ENCODE measurements at places on chromosomes 1 and 21.

GRCh38 chr1:924656-925560 is 1.2 kb downstream of the SAMD11 start:
- no peak for DNase-seq

- DNase-seq, result no peak
Observed at GRCh38 chr1:77415579-77415978, 133.8 kb downstream of the AK5 start.

DNA sequence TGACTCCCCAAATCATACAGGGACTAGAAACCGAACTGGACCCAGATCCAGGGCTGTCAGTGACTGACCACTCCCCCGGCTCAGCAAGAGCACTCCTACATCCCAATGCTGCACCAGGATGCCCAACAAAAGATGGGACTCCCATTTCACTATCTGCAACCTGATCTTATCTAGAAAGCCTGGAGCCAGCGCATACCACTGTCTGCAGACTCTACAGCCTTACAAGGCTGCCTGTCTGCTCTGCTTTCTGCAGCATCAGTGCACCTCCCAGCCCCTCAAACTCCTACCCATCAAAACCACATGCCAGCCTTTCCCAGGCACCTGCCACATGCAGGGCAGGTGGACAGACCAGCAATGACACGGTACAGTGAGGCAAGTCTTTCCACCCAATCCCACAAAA is 52.2 kb downstream of the SSBP3 start:
- no peak for DNase-seq

DNA sequence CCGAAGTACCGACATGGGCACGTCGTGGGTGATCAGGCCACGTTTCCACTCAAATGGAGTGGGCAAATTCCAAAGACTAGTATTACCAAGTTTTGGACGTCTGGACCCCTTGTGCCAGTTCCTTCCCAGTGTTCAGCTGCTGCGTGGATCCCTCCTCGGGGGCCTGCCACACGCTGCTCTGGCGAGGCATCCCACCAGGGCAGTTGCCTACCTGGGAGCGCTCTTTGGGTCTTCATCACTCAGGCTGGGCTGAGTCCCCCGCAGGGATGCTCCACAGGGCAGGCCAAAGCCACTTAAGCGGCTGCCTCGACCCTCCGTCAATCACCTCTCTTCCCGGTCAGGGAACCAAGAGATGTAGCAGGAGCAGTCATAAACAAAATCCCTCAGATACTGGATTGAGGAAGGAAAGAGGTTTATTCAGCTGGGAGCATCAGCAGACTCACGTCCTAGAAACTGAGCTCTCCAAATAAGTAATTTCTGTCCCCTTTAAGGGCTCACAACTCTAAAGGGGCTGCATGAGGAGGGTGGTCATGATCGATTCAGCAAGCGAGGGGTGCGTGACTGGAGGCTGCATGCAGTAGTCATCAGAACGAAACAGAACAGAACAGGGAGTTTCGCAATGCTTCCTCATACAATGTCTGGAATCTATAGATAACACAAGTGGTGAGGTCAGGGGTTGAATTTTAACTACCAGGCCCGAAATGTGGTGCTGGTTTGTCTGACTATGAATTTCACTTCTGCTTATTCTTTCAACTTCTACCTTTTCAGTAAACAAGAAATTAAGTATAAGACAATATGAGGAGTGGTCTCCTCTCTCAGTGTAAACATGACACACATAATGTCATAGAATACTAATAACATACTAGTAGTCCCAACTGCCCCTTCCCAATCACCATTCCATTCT is 998.6 kb upstream of the NCAM2 start:
- no peak for DNase-seq

- no peak for DNase-seq
Observed at GRCh38 chr1:115669002-115669673, 27.4 kb downstream of the VANGL1 start.

DNA sequence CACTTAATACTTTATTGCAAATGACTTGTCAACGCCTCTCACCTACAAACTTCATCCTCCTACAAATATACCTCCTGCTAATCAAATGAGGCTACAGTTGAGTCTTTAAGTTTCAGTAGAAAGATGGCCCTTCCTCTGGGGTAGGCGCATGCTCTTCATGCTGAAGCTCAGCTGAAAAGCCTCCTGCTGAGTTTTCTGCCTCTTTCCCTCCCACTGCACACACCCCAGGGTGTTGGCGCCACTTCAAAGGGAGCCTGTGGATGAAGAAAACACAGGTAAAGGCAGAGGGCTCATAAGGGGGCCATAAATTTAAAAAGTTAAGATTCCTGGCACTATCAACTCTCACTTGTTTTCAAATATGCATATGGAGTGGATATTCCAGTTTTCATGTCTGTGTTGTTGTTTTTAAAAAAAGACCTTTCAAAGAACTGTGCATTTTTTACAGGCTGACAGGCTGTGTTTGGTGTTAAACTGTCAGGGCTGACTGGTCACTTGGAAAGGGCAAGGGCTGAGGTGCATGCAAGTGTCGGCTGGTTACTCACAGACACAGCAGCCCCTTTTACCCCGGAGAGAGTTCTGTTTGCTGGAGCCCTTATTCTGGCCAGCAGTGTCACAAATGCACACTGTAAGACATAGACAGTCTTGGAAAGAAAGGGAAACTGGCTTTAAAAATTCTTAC is 42.9 kb upstream of the LGALS8 start:
- no peak for DNase-seq

DNA sequence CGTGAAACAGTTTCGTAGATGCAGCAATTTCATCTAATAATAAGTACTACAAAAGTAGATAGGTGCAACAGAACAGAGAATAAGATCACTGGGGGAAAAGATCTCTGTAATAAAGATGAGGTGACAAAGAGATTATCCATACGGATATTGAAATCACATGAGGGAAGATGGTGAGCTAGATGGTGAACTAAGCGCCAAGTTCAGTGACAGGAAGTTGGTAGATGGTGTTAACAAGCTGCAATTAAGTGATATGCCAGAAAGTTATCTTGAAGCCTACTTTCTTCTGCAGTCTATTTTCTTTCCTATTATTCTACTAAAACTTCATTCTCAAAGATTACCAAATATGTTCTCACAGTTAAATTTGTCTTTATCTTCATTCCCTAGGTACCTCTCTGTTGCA is 7.1 kb downstream of the LRIF1 start:
- no peak for DNase-seq

- no peak for DNase-seq
Observed at GRCh38 chr1:98032958-98033357, 112.1 kb upstream of the DPYD start.

- no peak for DNase-seq
Observed at GRCh38 chr1:180181996-180182642, 27.4 kb downstream of the QSOX1 start.

GRCh38 chr1:25897754-25898153 is 8.5 kb downstream of the STMN1 start:
- no peak for DNase-seq

- no peak for DNase-seq
Observed at GRCh38 chr1:56578138-56578962, 1.0 kb downstream of the PLPP3 start.

DNA sequence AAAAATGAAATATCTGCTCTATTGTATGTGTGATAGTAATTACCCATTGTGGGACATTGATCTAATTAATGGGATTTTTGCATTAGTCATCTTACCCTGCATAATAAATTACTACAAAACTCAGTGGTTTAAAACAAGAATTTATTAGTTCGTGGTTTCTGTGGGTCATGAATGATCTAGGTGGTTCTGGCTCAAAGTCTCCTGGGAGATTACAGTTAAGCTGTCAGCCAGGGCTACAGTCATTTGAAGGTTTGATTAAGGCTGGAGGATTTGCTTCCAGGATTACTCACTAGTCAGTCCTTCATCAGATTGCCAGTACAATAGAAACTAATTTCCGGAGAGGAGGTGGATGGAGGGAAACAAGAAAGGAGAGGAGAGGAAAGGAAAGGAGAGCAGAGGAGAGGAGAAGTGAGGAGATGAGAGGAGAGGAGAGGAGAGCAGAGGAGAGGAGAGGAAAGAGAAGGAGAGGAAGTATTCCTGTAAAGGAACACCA is 60.4 kb upstream of the TNFSF4 start:
- DNase-seq, result no peak

- DNase-seq, result no peak
Observed at GRCh38 chr1:180210008-180210620, 19.9 kb upstream of the LHX4 start.

DNA sequence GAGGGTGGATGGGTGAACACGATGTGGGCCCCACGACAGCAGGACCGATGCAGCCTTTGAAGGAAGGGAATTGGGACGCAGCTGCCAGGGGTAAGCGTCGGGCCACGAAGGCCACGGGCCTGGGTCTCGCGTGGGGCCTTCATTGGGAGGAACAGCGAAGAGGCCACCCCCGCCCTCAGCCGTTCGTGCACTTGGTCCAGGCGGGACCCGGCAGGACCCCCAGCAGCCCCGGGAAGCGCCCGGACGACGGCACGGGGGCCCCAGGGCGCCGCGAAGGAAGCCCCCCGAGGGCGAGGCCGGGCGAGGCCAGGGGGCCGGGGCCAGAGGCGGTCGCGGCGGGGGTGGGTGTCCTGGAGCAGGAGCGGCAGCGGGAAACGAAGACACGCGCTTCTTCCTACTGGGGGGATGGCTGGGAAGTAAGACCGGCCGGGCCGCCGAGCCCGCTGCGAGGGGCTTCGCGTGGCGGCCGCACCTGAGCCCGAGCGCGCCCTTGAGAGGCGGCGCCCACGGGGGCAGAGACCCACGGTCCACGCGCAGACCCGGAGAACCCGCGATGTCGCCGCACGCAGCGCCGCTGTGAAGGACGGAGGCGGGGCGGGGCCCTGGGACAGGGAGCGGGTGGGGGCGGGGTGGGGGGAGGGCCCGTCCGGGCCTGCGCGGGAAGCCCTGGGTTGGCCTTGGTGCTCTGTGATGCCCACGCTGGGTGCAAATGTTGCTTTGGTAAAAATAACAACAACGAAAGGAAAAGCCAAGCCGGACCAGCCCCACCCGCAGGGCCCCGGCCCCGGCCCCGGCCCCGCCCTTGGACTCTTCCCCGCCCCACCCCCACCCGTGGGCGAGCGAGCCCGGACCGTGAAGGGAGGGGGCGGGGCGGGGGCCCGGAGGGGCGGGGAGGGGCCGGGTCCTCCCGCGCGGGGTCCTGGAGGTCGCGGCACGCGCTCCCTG is 56.0 kb upstream of the ADARB1 start:
- DNase-seq, result no peak

- no peak for DNase-seq
Observed at GRCh38 chr1:207838156-207839082, 72.5 kb downstream of the CD34 start.

DNA sequence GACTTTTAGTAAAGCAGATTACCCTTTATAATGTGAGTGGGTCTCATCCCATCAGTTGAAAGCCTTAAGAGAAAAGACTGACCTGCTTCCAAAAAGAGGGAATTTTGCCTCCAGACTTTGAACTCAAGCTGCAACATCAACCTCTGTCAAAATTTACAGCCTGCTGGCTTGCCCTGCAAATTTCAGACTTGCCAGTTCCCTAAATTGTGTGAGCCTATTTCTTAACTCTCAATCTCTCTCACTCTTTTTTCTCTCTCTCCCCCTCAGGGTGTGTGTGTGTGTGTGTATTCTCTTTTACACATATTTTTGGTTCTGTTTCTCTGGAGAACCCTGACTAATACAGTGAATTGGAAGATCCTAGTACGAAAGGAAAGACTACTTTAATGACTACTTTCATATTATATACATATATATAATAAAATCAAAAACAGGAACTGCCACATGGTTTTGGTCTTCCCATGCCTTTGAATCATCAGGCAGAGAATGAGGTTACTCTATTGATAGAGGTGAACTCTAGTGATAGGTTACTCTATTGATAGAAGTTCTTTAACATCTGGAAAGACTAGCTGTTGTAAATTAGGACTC is 6.4 kb downstream of the OR2C3 start:
- no peak for DNase-seq

DNA sequence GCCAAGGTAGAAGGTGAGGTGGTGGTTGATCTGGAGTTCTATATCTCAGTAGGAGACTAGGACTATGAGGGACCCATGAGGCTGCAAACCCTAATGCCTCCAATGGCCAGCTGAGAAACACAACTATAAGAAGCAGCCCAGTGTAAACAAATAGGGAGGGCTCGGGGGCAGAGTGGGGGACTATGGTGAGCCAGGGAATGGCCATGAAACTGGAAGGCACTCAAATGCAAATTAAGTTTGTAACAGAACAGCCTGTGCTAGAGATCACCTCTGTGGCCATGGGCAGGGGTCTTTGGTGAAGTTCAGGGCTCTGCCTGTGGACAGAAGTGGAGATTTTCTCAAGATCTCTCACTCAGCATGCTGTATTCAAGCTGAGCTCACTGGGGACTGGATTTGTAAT is 187.1 kb downstream of the GRIK3 start:
- DNase-seq, result no peak

GRCh38 chr1:21293537-21294265 is 3.4 kb upstream of the ECE1 start:
- DNase-seq, result peak; percentile 45

DNA sequence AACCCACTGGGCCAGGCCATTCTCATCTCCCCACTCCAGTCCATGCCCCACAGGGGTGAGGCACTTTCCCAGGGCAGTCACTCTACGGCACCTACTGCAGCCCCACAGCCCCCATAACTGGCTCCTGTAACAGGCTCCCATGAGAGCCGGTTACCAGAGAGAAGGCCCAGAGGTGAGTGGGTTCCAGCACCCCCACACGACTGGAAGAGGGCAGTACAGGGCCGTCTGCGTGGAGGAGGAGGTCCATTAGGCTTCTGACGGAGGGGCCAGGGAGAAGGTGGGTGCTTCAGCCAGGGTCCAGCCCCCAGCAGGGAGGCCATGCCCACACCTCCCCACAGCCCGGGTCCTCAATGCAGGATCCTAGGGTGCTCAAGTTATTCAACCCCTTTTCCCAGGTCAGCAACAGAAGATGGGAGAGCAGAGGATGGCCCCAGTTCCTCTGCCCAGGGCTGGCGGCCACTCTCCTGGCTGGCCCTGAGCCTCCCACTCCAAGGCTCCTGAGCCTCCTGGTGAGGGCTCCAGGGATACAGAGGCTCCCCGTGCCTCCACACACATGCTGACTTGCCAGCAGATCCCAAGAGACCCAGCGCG is 1.6 kb downstream of the ACAP3 start:
- no peak for DNase-seq

- DNase-seq, result no peak
Observed at GRCh38 chr21:37065561-37066177, 7.2 kb downstream of the PIGP start.

DNA sequence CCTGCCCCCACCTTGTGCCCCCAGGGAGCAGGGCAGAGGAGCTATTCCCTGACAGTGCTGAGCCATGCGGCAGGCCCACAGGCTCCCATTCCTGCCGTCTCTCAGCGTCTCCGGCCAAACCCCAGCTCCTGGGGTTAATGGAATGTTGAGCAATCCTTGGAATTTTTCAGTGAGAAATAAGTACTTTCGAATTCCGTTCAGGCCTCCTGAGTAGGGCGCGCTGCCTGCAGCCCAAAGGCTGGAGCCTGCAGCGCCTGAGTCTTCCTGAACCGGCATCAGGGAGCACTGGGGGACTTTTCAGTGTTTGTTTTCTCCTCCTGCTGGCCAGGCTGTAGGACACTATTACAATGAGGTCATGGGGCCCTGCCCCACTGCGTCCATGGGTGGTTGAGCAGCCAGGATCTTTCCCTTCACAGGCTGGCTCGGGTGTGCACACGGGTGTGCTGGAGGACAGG is 33.3 kb upstream of the CSF1 start:
- DNase-seq, result no peak
